ENCODE measurements at places on chromosomes 13 and 19.

GRCh38 chr19:2820112-2820702, 539 bp downstream of the ZNF554 start:
- no peak for DNase-seq

- peak; percentile 34 for DNase-seq
Measured at GRCh38 chr19:45499196-45500180, 1.2 kb downstream of the PPM1N start.

DNA sequence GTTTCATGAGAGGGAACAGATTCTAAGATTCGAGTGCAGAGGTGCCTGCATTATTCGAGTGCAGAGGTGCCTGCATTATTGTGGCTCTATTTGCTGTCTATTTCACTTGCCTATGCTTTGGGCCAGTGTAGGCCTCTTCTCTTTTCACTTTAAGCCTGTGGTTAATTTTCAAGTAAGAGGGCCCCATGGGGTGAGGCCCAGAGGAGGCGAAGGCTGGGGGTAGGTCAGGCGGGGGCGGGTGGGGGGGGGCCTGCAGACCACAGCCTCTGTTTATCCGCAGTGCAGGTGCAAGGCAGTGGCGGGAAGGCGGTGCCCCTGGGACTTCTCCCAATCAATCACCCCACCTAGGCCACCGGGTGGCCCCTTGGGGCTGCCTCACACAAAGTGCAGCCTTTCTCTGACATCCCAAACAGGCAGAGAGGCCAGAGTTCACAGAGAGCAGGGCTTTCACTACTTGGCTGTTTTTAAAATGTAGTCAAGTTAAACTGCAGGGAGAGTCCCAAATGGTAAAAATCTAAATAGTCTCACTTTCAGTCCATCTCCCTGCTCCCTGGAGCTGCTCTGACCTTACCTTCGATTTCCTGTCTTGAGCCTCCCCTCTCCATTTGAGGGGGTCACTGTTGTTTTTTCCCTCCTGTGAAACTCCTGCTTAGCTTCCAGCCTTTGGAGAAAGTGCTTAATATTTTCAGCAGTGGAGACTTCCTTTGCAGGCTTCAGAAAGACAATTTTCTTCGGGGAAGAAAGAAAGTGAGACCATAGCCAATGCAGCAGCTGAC, 249.0 kb downstream of the DLEU7 start:
- no peak for DNase-seq

DNA sequence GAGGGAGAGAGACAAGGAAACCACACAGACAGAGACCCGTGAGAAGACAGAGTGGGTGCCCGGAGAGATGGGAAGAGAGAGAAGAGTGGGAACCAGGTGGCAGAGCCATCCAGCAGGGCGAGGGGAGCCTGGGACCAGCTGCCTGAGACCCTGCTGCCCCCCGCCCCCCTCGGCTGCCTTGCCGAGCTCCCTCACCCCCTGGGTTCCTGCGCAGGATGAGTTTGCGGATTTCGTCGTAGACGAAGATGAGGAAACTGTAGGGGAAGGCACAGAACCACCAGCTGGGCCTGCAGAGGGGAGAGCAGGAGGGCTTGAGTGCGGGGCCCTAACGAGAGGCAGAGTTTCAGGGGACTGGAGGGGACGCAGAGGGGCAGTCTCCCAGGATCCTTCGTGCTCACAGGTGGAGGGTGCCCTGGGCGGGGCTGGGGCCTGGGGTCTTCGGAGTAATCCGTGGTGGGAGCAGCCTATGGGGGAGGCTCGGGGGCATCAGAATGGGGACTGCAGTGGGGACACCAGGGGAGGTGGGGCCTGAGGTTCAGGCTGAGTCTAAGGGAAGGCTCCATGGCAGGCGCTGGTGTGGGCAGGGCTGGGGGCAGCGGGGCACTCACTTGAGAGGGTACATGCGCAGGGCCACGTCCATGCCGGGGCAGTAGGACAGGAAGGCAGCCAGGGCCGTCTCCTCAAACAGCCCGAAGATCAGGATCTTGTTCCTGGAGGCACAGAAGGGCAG, 8.1 kb upstream of the RABAC1 start:
- no peak for DNase-seq

- DNase-seq, result no peak
Measured at GRCh38 chr19:50308991-50309390, 20.2 kb downstream of the KCNC3 start.

GRCh38 chr13:99496184-99497142, 4.8 kb upstream of the TM9SF2 start:
- DNase-seq, result peak; percentile 49

GRCh38 chr13:48954081-48954480, 21.6 kb upstream of the FNDC3A start:
- DNase-seq, result no peak

DNA sequence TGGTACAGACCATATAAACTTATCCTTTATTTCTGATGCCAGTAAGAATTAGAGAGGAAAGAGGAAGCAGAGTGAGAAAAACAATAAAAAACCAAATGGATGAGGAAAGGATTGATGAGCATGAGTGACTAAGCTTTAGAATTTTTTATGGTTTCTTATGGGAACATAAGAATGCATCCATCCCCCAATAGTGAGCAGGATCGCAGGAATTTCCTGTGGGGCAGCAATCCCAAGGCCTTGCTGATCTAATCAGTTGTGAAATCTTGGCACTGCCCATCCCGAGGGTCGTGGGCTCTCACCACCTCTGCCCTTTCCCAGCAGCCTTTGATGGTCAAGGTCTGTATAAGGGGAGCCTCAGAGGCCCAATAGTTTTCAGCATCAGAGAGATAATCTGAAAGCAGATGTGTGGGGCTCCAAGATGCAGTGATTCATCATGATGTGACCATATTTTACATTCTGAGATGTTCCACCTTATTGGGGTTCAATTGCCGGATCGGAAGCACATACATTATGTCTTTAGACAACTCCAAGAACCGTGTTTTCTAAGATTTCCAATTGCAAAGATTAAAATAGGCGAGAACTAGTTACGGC, 222.1 kb downstream of the DNAJC15 start:
- no peak for DNase-seq

GRCh38 chr13:97948041-97948440, 5.4 kb upstream of the IPO5 start:
- no peak for DNase-seq

GRCh38 chr13:81800433-81800832, 1459.5 kb upstream of the SPRY2 start:
- no peak for DNase-seq

- no peak for DNase-seq
Measured at GRCh38 chr19:2582984-2583956, 107.3 kb downstream of the GADD45B start.

- DNase-seq, result no peak
Measured at GRCh38 chr19:34856052-34856451, 70.7 kb upstream of the ZNF30 start.

GRCh38 chr19:19746286-19747213, 13.6 kb upstream of the ZNF14 start:
- DNase-seq, result no peak

GRCh38 chr19:6227936-6228325, 51.8 kb downstream of the MLLT1 start:
- DNase-seq, result no peak

GRCh38 chr13:60158321-60158801, 5.4 kb downstream of the DIAPH3 start:
- no peak for DNase-seq

GRCh38 chr19:10222201-10222890, 8.8 kb downstream of the S1PR2 start:
- no peak for DNase-seq
